ENCODE measurements at places on chromosomes 2 and 18. TPM values are rescaled to one million over a fixed set of nuclear protein-coding genes. Genes with fewer than 3 reads are reported as not detected.

MERTK gene
- 34.6 TPM for total RNA-seq

CRYBA2 gene
- total RNA-seq: not detected

CHMP3 gene
- 64.1 TPM for total RNA-seq

REG1A gene
- total RNA-seq: not detected

TMEM87B gene
- 72.9 TPM for total RNA-seq

DLX1 gene
- not detected for total RNA-seq

MYCN gene
- 3.2 TPM for total RNA-seq

AQP4 gene
- total RNA-seq: not detected

RNF144A gene
- 11.0 TPM for total RNA-seq

CFAP65 gene
- total RNA-seq: not detected
